Liver (tissue), 10 donors: ENCODE measurements at places on chromosomes 7 and 10. TPM values are rescaled to one million over a fixed set of nuclear protein-coding genes. Genes with fewer than 3 reads are reported as not detected.

DNA sequence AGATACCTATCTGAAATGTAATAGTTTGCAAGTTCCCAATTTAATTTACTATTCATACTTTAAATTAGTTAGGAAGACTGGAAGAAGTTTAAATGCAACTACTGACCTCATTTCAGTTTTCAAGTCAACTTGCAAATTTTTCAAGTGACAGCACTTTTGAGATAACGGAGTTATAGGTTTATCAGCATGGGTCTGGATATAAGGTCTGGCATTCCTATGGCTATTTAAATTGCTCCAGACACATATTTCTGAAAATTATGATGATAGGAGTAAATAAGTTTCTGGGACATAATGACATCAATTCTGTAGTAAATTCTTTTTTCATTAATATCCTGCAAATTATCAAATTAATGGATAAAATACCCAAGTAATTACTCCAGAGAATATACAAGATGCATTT is 251.9 kb downstream of the PRKG1 start:
- DNase-seq = no peak

Gene METTL27
- total RNA-seq = 1.0 TPM

Gene SPDYE5
- total RNA-seq = not detected

DNA sequence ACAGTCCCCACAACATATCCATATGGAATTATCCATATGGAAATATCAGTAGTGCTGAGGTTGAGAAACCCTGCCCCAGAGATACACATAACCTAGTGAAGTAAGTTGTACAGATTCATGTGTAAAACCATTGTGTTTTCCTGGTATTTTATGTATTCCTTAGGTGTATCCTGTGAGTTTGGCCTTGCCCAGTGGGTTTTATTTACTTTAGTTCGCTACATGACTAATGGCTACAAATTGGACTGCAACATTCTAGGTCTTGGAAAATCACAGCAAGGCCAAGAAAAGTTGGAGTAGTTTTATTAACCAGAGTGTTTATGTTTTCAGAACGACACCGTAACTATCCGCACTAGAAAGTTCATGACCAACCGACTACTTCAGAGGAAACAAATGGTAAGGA is 1.4 kb downstream of the RPS24 start:
- DNase-seq = no peak

- no peak for DNase-seq
These were observed 37.1 kb upstream of the COMTD1 start for GRCh38 chr10:75272896-75273295.

DNA sequence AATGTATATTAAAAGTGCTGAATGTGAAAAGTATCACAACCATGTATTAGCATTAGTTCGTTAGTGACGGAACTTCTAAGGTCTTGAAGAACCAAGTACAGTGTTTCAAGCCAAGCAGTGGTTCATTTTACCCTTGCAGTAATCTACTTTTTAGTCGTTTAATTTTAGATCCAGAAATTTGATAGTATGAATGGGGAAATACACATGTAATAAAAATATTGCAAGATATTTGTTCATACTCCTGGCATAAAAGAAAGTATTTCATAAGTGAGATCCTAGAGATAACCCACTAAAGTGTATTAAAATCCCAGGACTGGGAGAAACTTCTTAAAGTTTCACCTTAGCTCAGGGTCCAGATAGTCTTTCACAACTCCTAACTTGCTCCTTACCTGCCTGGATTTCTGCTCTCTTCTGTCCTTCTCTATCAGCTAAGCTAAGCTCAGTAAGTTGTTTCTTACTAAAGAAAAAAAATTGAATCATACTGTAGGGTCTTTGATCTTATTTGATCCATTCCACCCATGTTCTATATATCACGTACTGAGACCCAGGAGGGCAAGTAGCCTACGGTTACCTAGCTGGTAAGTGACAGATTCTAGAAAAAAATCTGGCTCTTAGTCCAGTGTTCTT is 1.5 kb downstream of the BCAP29 start:
- no peak for DNase-seq

GRCh38 chr10:75887992-75888680 is 456.7 kb downstream of the LRMDA start:
- DNase-seq = no peak

DNA sequence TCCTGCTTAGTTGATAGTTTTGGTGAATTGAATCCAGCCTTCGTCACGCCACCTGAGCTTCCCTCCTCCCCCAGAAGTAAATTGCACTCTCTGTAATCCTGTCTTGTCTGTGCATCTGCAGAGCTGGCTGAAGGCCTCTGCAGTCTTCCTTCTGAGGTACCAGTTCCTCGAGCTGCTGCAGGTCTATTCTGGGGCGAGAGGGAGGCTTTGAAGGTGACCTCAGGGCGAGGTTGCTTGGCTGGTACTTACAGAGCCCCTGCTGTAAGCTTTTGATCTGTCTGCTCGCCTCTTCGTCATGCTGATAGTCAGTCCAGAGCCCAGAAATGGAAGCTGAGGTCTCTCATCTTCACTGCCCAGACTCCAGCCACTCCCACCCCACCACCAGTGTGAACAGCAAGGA is 513.6 kb upstream of the FOXK1 start:
- no peak for DNase-seq

GRCh38 chr7:81630600-81630999 is 139.2 kb downstream of the HGF start:
- DNase-seq = no peak

DNA sequence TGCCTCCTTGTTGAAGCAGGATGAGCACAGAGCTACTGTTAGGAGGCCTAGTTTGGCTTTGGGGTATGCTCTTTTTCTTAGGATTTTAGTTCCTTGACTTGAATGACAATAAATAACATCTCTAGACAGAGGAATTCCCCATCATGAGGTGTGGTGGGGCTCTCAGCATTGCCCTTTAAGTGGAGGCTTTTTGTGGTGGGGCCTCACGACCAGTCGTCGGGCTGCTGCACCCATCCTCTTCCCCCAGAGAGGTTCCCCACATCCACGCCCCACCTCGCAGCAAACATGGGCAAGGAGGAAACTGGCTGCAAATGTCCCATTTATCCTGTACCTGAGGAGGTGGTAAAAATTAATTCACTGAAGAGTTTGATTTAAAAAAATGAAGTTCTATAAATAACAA is 36.1 kb upstream of the TARP start:
- no peak for DNase-seq

Gene PSD
- total RNA-seq = 0.56 TPM

DNA sequence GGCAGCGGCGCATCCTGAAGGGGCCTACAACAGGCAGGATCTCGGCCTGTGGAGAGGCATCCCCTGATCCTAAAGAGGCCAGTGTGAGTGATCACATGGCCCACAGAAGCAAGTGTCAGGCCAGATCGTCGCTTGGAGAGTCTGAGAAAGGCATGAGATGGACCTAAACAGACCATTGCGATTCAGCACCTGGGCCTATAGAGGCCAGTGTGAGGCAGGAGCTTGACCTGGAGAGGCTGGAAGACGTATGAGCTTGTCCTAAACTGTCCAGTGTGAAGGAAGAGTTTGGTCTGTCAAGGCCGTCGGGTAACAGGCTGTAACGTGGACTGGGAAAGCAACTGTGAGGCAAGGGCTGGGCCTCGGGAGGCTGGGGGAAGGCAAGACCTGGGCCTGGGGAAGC is 172.6 kb downstream of the TPST1 start:
- DNase-seq = no peak
